ENCODE measurements at places on chromosomes 7 and 10.

DNA sequence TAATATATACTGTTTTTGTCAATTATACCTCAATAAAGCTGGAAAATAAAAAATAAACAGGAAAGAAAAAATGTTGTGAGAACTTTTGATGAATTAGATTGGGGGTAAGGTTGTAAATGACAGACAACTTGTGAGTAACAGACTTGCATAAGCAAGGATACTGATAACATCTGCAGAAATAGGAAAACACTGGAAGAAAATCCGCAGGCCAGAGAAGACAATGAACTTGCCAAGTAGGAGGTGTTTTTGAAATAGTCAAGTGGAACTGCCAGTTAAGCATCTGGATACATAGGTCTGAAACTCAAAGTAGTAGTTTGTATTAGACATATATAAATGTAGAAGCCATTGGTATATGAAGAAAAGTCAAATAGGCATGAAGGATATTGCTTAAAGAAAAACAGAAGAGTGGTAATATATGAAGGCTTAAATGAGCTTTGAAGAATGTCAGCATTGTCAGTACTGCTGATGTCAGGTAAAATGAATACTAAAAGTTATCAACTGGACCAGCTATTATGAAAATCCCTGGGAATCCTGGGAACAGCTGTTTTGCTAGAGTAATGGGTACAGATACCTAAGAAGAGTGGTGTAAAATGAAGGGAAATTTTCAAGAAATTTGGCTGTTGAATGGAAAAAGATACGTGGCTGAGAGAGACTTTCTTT is 58.7 kb downstream of the DNAJC1 start:
- no peak for DNase-seq

GRCh38 chr10:6365384-6365783 is 162.7 kb downstream of the PFKFB3 start:
- DNase-seq, result no peak

GRCh38 chr10:131496351-131497052 is 185.0 kb upstream of the TCERG1L start:
- DNase-seq, result no peak

GRCh38 chr7:131486346-131486745 is 70.1 kb downstream of the PODXL start:
- no peak for DNase-seq
